ENCODE measurements at places on chromosomes 7 and 10. TPM values are rescaled to one million over a fixed set of nuclear protein-coding genes. Genes with fewer than 3 reads are reported as not detected.

GRCh38 chr7:24722386-24723177, 34.7 kb downstream of the GSDME start:
- no peak for DNase-seq

DNA sequence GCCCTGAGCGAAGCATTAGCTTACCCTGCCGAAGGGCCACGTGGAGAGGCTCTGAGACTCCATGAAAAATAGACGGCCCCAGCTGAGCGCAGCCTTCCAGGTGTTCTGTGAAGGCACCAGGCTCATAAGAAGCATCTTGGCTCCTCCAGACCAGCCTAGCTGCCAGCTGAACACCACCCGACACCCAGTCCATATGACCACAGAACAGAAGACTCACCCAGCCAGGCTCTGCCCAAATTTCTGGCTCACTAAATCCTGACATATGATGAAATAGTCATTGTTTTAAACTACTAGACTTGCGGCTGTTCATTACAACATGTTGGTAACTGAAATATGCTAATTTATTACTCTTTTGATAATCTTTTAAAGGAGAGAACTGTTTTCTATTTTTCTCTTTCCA, 99.5 kb upstream of the ABI1 start:
- DNase-seq: no peak

GRCh38 chr10:131198401-131198800, 113.1 kb downstream of the TCERG1L start:
- DNase-seq: no peak

GRCh38 chr10:61406736-61407135, 46.4 kb downstream of the TMEM26 start:
- DNase-seq: no peak

- DNase-seq: no peak
Observed at GRCh38 chr10:58615237-58615935, 102.7 kb downstream of the BICC1 start.

DNA sequence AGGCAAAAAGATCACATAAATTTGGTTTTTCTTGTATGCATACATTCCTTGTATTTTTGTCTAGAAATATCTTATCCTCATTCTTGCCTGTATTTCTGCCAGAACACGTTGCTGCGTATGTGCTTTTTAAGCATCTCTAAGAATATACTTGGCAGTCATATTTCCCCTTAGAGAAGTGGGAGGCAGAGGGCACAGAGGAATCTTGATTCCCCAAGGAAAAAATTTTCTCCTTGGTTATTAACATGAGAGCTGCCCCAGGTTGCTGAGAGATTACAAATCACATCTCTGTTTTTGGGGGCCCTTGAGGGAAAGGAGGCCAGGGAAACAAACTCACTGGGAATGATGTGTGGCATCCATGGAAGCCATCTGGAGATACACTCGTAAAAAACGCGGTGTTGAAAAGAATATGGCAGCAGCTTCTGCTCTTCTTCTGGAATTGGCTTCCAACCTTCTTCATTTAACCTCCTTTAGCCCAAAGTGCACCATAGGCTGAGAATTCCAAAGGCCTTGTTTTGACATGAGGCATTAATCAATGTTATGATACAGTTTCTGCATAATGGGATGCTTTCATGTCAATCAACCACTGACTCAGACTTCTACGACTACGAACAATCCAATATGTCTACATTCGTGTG, 684.3 kb upstream of the SORCS1 start:
- DNase-seq: no peak

GRCh38 chr10:13978533-13979115, 352.1 kb downstream of the FRMD4A start:
- no peak for DNase-seq

KLLN gene
- total RNA-seq: 0.19 TPM

AMPH gene
- 2.6 TPM for total RNA-seq
